ENCODE measurements at places on chromosomes 6 and 20.

DNA sequence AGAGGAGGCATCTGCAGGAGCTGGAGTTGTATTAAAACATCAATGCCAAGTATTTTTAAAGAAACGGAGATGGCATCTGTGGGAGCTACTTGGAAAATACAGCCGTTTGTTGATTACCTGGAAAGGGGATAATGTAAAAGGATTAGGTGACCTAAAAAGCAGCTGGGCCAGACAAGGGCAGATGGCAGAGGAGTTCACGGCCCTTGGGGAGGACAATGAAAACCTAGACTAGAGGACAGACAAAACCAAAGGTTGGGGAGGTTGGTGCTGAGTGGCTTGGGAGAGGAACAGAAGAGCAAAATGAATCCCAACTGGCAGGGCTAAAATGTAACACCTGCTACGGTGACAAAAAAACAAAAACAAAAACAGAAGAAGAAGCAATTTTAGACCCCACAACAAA, 260.5 kb upstream of the JARID2 start:
- DNase-seq, result no peak

DNA sequence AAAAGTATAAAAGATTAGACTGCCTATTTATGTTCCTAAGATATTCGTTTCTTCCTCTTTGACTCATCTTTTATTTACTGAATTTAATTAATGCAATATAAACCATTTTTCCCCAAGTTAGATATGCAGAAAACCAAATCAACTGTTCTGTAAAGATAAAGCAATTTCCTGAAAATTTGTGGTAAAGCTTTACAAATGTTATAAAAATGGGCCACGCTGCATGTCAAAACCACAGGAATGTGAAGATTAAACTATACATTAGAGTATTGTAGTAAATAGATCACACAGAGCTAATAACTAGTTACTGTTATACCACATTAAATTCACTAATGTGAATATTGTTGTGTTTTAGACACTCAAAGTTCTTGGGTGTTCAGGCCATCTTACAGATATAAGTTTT, 83.4 kb downstream of the OPN5 start:
- DNase-seq, result no peak

DNA sequence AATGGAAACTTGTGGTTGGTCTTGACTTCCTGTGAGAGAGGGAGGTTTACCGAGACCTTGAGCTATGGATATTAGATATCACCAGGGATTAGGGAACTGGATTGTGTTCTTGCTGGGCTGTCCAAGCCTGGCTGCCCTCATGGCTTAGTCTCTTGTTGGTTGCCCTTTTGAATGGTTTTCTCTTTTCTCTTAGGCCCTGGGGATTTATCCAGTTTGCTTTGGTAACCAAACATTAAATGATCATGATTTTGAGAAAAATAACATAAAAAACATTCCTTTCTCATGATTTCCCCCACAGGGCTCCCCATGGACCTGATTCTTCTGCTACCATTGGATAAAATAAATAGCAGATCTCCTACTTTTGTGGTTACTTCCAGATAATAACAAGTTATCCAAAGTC, 306.4 kb upstream of the RNF217 start:
- DNase-seq, result no peak

DNA sequence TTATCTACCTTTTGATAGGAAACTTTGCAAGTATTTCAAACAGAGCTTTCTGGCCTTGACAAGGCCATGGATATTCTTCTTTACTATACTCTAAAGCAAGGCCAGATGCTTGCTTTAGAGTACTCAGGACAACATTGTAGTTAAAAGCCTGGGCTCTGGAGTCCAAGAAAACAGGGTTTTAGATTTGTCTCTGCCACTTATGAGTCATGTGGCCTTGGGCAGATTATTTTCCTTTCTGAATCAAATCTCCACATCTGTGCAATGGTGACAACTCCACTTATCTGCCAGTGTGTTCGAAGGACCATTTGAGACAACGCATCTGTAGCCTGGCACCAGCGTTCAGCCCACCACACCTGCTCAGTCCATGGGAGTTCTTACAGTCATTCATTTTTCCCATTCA, 265.9 kb upstream of the RIN2 start:
- no peak for DNase-seq

DNA sequence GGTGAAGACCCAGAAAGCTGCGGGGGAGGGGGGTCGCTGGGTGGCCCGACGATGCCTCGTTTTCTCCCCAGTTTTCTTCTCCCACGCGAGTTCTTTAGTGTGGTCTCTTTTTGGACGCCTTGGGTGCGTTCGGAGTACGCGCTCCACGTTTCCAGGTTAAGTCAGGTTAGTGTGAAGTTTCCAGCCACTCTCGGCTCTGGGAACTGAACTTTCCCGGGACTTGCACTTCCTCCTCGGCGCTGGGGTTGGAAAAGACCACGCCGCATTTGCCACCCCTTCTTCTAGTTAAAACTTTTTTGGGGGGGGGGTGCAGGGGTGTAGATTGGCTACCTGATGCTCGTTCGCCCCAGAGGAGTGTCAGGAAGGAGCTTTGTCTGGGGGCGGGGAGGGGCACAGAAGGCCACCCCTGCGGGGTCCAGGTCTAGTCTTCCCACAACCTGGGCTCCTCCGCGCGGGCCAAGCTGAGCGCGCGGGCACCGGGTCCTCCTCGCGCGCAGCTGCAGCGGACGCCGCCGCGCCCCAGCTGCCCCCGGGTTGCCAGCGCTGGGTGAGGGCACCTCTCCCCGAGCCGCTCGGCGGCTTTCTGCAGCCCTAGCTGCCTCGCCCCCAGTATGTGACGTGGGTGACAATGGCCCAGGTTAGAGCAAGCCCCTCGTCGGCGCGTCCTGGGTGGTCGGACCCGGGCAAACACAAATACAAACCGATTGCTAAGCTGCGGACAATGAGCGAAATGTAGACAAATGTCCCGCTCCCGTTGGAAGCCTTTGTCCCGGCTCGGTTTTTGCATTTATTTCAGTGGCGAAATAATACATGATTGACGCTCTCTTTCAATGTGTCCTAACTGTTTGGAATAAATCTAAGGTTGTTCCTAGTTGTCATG, 1.7 kb upstream of the NKX2-2 start:
- DNase-seq, result no peak

DNA sequence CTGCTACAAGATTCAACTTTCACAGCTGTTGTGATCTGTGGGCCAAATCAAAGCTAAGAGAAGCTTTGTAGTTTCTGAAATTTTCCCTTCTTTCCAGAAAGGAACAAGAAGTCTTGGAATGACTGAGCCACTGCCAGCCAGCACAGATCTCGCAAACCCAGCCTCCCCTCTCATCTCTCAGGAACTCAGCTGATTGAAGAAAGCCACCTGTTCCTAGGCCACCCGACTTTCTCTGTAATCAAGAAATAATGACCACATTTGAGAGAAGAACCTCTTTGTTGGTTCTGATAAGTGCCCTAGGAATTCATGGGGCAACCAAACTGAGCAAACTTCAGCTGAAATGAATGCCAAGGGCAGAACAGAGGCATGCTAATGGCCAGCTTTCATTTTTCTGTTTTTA, 61.7 kb downstream of the HDGFL1 start:
- DNase-seq, result no peak

Measured in thymus (tissue), 14 donors.